A549 treated with DMSO at 1 μM for 4 hours (cell line): ENCODE measurements at places on chromosomes 7 and 10. TPM values are rescaled to one million over a fixed set of nuclear protein-coding genes. Genes with fewer than 3 reads are reported as not detected.

EIF4EBP2 gene
- total RNA-seq = 13.6 to 17.1 TPM (median 15.9 TPM) in 5 replicates

TMEM184A gene
- total RNA-seq = 6.7 to 15.3 TPM (median 13.2 TPM) in 5 replicates

RELN gene
- 0.03 to 0.13 TPM in 2 of 5 replicates, not detected in the others for total RNA-seq

SHTN1 gene
- 22.8 to 31.3 TPM (median 27.0 TPM) in 5 replicates for total RNA-seq

CAMK1D gene
- 6.7 to 9.1 TPM (median 8.8 TPM) in 5 replicates for total RNA-seq

CFAP43 gene
- 0.16 to 0.28 TPM (median 0.21 TPM) in 5 replicates for total RNA-seq

LRRC18 gene
- not detected in 5 replicates for total RNA-seq

ENTPD1 gene
- 0.02 to 0.05 TPM (median 0.05 TPM) in 4 of 5 replicates, not detected in the other for total RNA-seq

SEPHS1 gene
- total RNA-seq = 68.8 to 74.8 TPM (median 71.0 TPM) in 5 replicates

PNLIPRP1 gene
- total RNA-seq = not detected in 5 replicates

LIPM gene
- not detected in 5 replicates for total RNA-seq

HECW1 gene
- total RNA-seq = 11.4 to 14.2 TPM (median 12.2 TPM) in 5 replicates

GPR85 gene
- not detected in 5 replicates for total RNA-seq
